Psoas muscle (tissue), 8 donors: ENCODE measurements at places on chromosomes 11 and 22.

GRCh38 chr11:113141010-113141409 lies 173.4 kb upstream of the TTC12 start:
- no peak overlapping the region for H3K4me3 ChIP-seq
- no peaks in the 10 kb centered on the region for H3K36me3 ChIP-seq
- H3K27ac ChIP-seq = no peak overlapping the region
- DNase-seq = no peak
- H3K4me1 ChIP-seq = no peaks in the 10 kb centered on the region

- H3K4me3 ChIP-seq = no peak overlapping the region
- no peak overlapping the region for H3K27ac ChIP-seq
- peaks cover 45% of the 10 kb centered on the region for H3K4me1 ChIP-seq
These were observed 23.8 kb downstream of the PARVB start for GRCh38 chr22:44047891-44048301.

GRCh38 chr11:64259533-64260067 lies 8.3 kb downstream of the PLCB3 start:
- no peaks in the 10 kb centered on the region for H3K27me3 ChIP-seq
- H3K36me3 ChIP-seq = peaks cover 87% of the 10 kb centered on the region
- H3K4me1 ChIP-seq = no peaks in the 10 kb centered on the region
- no peak for DNase-seq
- H3K27ac ChIP-seq = no peak overlapping the region

DNA sequence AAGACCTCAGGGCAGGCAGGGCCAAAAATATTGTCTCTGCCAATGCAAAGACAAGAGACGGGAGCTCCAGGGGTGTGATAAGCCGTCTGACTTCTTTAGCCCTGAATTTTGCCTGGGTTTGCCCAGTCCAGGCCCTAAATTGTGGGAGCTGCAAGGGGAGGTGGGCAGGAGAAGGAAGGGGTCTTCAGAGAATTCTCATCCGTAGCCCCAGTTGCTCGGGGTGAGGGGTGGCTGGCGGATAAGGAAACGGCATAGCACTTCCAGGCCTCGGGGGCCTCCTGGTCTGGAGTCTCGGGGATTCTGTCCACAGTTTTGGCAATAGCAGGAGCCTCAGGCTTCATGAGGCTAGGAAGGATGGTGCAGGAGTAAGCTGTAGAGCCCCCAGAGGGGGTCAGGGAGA lies 7.4 kb downstream of the CD5 start:
- no peaks in the 10 kb centered on the region for H3K27me3 ChIP-seq
- H3K4me3 ChIP-seq = no peak overlapping the region
- H3K4me1 ChIP-seq = no peaks in the 10 kb centered on the region
- H3K36me3 ChIP-seq = no peaks in the 10 kb centered on the region

- peak; percentile 50 for DNase-seq
- no peaks in the 10 kb centered on the region for H3K4me1 ChIP-seq
- peaks cover 13% of the 10 kb centered on the region for H3K36me3 ChIP-seq
- no peak overlapping the region for H3K4me3 ChIP-seq
- H3K27ac ChIP-seq = no peak overlapping the region
- no peaks in the 10 kb centered on the region for H3K27me3 ChIP-seq
These were observed 53.4 kb downstream of the CD44 start for GRCh38 chr11:35192347-35192746.

DNA sequence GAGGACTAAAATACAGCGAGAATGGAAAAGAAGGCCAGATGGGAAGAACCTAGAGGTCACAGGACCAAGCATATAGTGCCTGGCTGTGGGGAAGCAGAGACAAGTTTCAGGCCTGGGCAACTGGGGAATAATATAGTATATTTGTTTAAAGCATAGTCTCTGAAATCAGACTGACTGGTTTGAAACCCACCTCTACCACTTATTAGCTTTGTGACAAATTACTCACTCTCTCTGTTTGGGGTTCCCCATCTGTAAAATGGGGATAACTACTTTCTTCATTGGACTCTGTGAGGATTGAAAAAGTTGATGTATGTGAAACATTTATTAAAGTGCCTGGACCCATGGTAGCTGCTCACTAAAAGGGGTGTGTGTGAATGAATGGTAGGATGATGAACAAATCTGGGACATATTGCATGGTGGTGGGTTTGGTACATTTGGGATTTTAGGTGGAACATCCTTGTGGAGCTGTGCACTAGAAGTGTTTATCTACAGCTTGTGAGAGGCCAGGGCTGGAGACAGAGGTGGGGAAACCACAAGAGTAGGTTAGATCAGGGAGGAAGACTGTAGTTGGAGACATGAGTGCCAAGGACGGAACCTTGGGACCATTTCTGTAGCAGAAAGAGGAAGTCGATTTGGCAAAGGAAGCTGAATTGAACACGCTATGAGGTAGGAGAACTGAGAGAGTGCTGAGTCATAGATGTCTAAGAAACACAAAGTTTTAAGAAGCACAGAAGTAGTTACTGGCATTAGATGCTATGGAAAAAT lies 52.6 kb downstream of the SWAP70 start:
- H3K4me1 ChIP-seq = no peaks in the 10 kb centered on the region
- no peaks in the 10 kb centered on the region for H3K27me3 ChIP-seq
- no peak for DNase-seq

GRCh38 chr22:45231293-45231692 lies 9.4 kb downstream of the KIAA0930 start:
- no peaks in the 10 kb centered on the region for H3K36me3 ChIP-seq
- DNase-seq = no peak
- H3K27me3 ChIP-seq = no peaks in the 10 kb centered on the region
- no peak overlapping the region for H3K4me3 ChIP-seq
- H3K27ac ChIP-seq = no peak overlapping the region

DNA sequence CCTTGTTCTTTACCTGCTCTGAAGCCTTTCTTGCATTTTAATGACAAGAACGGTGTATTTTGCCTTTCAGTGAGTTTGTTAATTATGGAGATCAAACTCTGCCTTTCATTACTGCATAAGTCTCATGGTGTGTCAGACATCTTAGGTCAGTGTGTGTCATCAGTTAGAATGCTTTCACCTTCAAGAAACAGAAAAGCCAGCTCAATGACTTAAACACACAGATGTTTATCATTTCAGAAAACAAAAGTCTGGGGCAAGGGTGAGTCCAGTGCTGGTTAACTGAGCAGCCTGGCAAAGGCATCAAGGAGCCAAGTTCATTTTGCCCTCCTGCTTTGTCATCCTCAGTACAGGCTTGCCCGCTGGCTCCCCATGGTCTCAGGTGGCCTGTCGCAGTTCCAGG lies 54.5 kb downstream of the PACS1 start:
- DNase-seq = no peak
- H3K4me1 ChIP-seq = peaks cover 17% of the 10 kb centered on the region
- H3K4me3 ChIP-seq = no peak overlapping the region
- no peaks in the 10 kb centered on the region for H3K36me3 ChIP-seq

- H3K4me3 ChIP-seq = no peak overlapping the region
- peaks cover 76% of the 10 kb centered on the region for H3K36me3 ChIP-seq
- no peak for DNase-seq
- no peaks in the 10 kb centered on the region for H3K4me1 ChIP-seq
- H3K27ac ChIP-seq = no peak overlapping the region
These were observed 12.6 kb downstream of the ZNF143 start for GRCh38 chr11:9473408-9473807.

DNA sequence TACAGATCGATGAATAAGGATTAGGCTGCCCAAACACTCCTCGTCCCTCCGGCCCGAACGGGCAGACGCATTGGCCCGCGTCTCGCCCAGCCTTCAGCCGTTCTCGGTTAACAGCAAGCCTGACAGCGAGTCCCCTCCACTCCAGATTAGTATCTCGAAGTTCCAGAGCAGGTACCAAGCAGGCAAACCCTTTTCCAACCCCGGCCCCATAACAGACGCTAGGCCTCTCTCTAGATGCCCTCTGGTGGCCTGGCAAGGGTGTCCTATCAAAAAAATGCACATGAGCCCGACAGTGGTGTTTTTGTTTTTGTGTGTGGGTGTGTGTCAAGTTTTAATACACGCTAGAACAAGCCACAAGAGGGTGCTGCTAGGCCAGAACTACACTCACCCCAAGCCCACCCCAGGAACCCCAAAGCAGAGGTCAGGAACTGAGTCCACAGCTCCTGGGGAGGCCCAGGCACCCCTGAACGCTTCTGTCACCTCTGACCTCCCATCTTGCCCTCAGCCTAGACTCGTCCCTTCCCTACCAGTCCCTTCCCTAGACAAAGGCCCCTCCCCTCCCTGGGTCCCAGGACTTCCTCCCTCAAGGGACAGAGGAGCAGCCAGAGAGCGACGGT lies 658 bp upstream of the ARFGAP2 start:
- peaks cover 78% of the 10 kb centered on the region for H3K4me1 ChIP-seq
- H3K27ac ChIP-seq = peak overlapping the region; percentile 95
- peak overlapping the region; percentile 94 for H3K4me3 ChIP-seq
- no peaks in the 10 kb centered on the region for H3K27me3 ChIP-seq

DNA sequence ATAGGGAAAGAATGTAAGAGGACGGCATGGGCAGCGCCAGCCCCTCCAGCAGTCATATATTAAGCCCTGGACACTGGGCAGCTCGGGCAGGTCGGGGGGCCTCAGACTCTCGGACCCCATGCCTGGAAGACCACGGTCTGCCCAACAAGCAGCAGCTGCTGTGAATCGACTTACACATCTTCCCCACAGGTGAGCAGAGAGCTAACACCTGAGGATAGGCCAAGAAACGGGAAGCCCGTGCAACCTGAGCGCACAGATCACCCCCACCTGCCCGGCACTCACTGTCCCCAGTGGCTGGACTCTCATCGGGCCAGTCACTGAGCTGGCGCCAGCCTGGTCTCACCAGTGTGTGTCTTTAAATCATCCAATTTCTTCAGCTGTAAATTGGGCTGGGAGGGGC lies 4.7 kb upstream of the TCF20 start:
- DNase-seq = no peak
- H3K36me3 ChIP-seq = no peaks in the 10 kb centered on the region
- H3K4me1 ChIP-seq = no peaks in the 10 kb centered on the region
- H3K27me3 ChIP-seq = no peaks in the 10 kb centered on the region
- H3K4me3 ChIP-seq = no peak overlapping the region
- no peak overlapping the region for H3K27ac ChIP-seq

GRCh38 chr11:109076870-109077269 lies 345.1 kb upstream of the C11orf87 start:
- H3K4me3 ChIP-seq = no peak overlapping the region
- no peaks in the 10 kb centered on the region for H3K27me3 ChIP-seq
- peaks cover 6% of the 10 kb centered on the region for H3K4me1 ChIP-seq
- no peaks in the 10 kb centered on the region for H3K36me3 ChIP-seq
- DNase-seq = no peak

- H3K36me3 ChIP-seq = no peaks in the 10 kb centered on the region
- DNase-seq = peak; percentile 76
- no peaks in the 10 kb centered on the region for H3K27me3 ChIP-seq
- peaks cover 97% of the 10 kb centered on the region for H3K4me1 ChIP-seq
These were observed 16.5 kb downstream of the ZBTB16 start for GRCh38 chr11:114075891-114076441.

DNA sequence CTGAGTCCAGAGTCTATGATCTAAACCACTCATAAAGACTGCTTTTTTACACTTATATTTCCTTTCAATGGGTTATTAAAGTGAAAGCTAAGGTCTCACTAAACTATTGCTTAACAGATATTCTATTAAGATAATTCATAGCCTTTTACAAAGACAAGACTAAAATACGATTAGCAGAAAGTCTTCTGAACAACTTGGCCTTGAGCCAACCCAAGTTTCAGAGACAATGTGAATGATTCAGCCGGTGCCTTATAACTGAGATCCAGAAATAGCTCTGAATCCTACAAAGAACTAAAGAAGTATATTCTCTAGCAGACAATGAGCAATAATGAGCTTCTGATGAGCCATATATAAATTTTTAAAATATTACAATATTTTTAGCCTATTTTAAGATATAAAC lies 41.5 kb upstream of the CARD18 start:
- H3K27me3 ChIP-seq = no peaks in the 10 kb centered on the region
- no peaks in the 10 kb centered on the region for H3K36me3 ChIP-seq
- no peak overlapping the region for H3K4me3 ChIP-seq
- no peak overlapping the region for H3K27ac ChIP-seq

DNA sequence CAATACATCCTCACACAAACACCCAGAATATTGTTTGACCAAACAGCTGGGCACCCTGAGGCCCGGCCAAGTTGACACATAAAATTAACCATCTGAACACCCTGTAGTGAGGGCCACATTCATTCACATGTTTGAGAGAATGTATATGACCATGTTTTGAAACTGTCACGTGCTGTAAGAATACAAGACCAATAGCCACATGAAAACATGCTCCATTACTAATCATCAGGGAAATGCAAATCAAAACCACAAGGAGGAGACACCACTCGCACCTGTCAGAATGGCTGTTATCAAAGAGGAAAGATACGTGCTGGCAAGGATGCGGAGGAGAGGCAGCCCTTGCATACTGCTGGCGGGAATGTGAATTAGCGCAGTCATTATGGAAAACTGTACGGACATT lies 38.3 kb upstream of the IGSF9B start:
- DNase-seq = no peak
- H3K27me3 ChIP-seq = no peaks in the 10 kb centered on the region
- H3K4me1 ChIP-seq = no peaks in the 10 kb centered on the region
- no peak overlapping the region for H3K4me3 ChIP-seq

DNA sequence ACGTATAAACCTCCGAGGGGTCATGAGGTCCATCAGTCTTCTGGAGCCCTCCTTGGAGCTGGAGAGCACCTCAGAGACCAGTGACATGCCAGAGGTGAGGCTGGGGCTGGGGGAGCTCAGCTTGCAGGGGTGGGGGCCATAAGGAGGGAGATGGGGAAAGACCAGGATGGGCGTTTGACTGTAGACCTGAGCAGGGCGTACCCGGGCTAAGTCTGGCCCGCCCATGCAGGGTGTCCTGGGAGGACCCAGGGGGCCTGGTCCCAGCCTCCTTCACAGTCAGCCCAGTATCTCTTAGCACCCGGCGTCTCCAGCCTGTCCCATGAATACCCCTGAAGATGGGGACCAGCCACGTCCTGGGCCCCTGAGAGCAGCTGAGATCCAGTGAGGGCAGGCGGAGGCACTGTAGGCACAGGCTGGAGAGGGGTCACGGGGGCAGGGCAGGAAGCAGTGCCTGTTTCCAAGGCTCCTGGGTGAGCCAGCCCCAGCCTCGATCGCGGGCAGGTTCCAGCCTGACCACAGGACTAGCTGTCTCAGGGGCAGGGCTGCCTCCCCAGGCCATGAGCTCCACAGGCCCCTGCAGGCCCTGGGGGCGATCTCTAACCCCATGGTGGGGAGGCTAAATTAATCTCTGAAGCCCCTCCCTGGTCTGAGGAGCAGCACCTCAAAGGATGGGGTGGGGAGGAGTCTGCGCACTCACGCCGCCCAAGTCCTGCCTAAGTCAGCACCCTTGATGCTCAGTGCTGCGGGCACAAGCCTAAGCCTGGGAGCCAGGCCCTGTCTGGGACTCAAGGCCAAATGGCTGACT lies 7.1 kb downstream of the SSH3 start:
- H3K27ac ChIP-seq = no peak overlapping the region
- H3K4me1 ChIP-seq = no peaks in the 10 kb centered on the region
- peaks cover 45% of the 10 kb centered on the region for H3K36me3 ChIP-seq
- no peak overlapping the region for H3K4me3 ChIP-seq
- no peaks in the 10 kb centered on the region for H3K27me3 ChIP-seq

DNA sequence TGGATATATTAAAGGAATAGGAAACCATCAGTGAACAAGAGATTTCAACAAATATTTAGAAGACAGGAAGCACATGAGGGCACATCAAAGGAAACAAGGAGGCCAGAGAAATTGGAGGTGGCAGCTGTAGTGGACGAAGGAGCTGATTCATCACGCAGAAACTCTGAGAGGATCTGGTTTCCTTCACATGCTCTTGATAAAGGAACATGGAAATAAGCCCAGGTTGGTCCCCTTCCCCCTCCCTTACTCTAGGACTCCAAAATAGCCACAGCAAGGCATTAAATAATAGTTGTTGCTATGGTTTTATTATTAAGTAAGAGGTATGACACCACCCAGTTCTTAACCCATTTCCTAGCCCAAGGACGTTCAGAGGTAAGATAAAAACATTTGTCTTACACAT lies 11.3 kb downstream of the IZUMO1R start:
- no peaks in the 10 kb centered on the region for H3K4me1 ChIP-seq
- H3K4me3 ChIP-seq = no peak overlapping the region
- no peaks in the 10 kb centered on the region for H3K36me3 ChIP-seq
- no peaks in the 10 kb centered on the region for H3K27me3 ChIP-seq
- H3K27ac ChIP-seq = no peak overlapping the region
